Epithelial cell of prostate (primary cell): ENCODE measurements at places on chromosomes 4 and X.

DNA sequence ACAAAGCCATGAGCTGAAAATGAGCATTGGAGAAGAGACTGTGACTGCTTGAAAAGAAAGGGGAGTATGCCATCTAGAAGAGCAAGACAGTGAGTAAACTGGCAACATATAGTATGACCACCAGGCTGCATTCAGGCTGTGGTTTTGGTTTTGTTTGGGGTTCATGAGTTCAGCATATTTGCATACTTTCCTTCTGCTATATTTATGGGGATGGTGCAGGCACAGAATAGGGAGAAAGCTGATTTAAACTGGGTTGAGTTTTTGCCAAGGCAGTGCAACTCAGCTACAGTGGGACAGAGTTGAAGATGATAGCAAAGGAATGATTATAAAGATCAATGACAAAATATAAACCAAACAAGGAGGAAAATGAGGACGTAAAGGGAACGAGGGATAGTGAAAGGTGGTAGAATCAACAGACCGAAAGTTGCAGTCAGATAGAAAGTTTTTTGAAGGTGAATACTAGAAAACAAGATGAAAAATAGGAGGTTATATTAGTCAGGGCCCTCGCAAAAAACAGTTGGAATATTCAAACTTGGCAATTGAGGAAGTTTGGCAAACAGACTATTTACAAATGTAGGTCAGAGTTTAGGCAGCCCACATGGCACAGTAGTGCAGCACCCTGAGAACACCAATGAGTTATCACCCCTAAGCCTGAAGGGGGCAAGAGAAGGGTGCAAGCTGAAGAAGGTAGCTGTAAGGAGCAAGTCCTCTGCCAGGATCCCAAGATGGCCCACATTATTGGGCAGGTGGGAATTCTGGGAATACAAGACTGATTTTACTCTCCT, 114.8 kb upstream of the MAP9 start:
- no peak for DNase-seq

DNA sequence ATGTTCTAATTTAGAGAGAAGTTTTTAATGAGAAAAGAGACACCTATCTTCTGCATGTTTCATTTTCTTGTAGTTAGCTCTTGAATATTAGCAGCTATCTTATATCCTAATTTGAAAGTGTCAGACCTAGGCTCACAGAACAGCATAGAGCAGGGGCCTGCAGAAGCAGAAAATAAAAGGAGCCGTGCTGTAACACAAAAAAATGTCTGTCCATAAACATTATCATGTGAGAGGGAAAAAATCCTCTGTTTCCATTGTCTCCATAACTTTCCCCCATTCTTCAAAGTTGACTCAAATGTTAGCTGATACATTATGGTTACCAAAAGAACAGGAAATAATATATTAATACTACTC, 329.2 kb upstream of the EPHA5 start:
- no peak for DNase-seq

DNA sequence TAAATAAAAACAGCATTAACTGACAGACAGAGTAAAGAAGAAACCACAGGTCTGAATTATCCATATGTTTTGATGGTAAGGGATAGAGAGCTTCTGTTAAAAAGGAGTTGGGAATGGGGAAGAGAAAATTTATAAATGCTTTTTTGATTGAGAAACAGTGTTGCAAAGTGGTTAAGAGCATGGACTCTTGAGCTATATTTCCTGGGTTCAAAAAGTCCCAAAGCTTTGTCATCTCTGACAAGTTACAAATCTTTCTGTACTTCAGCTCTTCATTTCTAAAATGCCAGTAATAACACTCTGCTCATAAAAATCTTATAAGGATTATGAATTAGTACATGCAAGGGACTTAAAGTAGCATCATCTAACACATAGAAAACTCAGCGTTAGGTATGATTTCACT, 62.2 kb downstream of the N4BP2 start:
- DNase-seq: no peak

DNA sequence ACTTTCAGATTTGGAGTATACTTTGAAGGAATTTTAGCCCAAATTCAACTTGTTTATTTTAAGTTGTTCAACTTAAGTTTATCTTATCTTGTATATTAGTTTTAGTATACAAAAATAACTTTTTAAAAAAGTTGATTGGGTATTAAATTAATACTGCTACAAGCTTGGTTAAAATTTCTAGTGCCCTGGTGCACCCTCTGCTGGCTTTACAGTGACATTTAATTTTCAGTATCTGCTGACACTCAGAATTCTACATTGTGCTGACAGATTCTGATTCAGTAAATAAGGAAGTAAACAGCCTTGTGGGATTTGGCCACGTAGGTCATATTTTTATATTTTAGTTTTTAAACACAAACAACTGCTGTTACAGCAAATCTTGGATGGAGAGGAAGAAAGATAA, 2.9 kb downstream of the EDA start:
- DNase-seq: no peak

GRCh38 chrX:6550999-6551398, 16.1 kb upstream of the VCX3A start:
- DNase-seq: no peak

DNA sequence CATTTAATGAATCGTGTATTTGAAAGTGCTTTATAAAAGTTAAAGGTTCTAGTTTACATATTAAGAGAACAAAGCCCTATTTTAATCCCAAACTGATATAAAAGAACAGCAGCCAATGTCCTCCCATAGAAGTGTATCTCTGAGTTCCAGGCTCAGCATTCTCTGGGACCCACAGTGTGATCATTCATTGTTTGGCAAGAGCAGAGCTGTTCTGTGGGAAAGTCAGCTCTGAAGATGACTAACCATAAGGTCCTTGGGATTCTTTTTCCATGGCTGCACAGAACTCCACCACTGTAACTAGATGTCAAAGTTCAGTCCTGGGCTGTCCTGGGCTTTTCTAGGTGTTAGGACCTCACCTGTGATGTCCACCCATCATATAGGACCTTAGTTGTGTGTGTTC, 157.0 kb upstream of the TLL1 start:
- DNase-seq: no peak

DNA sequence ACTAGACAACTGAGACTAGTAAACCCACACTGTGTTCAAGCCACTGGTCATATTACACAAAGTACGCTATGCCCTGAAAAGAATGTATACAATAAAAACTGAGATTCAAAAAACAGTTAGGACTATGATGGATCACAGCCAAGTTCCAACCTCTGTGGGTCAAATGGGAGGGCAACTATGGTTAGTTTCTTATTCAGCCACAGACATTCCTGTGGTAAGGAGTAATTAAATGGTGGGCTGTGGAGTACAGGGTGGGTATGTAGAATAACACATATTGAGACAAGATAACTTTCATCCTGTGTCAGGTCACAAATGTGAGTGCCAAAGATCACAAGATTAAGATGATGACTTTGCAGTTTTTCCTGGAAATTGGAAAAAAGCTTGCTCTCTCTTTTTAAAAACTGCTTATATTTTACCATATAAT, 167.2 kb downstream of the NPNT start:
- DNase-seq: no peak

DNA sequence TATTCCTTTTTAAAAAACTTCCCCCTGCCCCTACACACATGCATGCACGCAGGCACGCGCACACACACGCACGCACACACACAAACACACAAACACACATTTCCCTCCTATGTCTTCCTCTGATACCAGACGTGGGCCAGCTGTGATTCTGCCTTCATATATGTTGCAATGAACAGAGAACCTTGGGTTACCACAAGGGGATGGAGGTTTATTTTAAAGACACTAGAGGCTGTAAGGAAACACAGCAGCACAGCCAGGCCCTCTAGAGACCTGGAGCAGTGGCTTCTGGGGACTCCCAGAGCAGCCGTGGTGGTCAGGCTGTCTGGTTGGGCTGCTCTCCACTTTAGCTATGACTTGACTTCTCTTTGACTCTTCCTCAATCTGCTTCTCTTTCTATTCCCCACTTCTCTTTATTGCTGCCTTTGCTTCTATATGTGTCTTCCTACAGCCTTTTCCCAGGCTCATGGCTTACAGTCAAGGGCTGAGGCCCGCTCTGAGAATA, 3.2 kb upstream of the TLR10 start:
- DNase-seq: no peak

DNA sequence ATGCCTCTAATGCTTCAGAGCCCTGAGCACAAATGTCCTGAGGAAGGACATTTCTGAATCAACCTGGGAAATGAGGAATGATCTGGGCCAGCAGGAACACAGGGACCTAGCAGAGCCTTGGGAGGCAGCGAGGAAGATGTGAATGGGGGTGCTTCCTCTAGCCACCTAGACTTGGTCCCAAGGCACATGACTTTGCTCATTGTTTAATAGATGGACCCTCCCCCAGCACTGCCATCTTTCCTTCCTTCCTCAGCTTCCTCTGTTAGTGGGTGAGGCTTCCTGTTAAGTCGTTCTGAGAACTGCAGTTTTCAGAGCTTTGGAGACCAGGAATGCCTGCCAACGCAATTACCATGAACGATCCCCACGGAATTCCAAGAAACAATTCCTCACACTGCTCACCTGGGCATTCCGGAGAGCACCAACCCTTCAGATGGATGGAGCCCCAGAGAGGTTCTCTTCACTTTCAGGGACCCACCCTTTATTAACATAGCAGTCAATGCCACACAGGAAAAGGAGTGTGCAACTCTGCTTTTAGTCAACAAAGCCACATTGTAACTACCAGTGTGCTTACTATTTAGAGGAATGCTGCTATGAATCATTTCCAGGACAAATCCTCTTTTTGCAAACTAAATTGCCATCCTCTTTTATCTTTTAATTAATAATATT, 48.5 kb upstream of the STIM2 start:
- no peak for DNase-seq

GRCh38 chr4:119135721-119136121, at the start of gene MYOZ2:
TSS of gene MYOZ2 (plus strand) at chr4:119135832. CDS start at chr4:119136526, 694 bp downstream.
- DNase-seq: no peak

DNA sequence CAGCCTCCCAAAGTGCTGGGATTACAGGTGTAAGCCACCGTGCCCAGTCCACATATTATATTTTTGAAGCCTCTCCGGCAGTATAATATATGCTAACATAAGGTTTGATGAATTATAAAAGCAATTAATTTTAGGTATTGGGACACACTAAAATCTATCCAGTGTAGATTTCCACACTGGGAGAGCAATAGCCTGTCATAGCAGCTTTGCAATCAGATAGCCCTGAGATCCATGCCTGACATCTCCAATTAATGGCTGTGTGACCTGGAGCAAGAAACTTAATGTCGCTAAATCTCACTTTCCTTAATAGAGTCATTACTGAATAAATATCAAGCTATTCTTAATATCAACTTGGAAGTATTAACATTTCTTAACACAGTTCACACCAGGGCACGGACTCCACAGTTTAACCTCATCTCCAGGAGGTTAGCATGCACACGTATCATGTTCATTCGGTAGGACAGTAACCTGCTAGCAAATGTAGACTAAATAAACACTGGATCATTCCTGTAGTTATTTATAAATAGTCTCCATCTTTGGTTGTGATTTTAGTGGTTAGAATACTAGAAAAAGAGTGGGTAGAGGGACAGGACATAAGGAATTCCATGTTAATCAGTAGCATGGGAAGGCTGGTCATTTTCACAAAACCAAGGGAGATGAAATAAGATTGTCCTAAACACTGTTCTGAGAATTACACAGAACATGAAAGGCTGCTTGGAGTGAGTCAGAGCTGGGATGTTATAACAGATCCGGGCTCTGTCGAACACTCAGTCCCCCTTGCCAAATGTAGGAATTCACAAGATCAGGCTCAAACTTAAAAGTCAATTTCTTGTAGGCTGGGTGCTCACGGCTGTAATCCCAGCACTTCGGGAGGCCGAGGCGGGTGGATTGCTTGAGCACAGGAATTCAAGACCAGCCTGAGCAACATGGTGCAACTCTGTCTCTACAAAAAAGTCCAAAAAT, 254.7 kb downstream of the PALLD start:
- DNase-seq: no peak

DNA sequence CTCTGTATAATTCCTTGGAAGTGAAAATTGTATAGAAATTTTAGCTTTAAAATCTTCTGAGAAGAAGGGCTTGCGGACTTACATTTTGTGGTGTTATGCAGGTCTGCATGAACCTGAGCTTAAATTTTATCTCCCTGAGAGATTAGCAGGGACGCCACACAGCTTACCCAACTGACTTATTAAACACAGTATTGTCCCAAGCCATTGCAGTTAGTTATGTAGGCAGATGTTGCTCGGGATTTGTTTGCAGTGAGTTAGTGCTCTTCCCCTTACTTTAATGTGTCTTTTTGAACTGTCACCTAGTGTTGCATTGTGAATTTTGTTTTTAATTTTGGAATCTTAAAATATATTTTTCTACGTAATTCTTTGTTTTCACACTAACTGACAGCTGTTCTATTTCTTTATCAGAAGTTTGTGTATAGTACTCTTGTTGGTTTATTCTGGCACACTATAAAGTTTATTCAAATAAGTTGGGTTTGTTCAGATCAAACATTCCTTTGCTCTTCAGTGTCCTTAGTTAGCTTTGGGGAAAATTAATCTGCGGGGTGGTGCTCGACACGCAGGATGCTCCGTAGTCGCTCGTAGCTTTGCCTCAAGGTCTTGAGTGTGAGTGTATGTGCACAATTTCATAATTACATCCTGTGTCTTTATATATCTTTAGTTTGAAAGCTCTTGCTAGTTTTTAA, 145.4 kb downstream of the STIM2 start:
- no peak for DNase-seq
